T47D (cell line): ENCODE measurements at places on chromosomes 3 and 15.
A peak's percentile ranks its signal among the peaks of the same experiment; 100 is the strongest.

- no peak for DNase-seq
These were observed 8.3 kb downstream of the AKAP13 start for GRCh38 chr15:85388566-85389305.

DNA sequence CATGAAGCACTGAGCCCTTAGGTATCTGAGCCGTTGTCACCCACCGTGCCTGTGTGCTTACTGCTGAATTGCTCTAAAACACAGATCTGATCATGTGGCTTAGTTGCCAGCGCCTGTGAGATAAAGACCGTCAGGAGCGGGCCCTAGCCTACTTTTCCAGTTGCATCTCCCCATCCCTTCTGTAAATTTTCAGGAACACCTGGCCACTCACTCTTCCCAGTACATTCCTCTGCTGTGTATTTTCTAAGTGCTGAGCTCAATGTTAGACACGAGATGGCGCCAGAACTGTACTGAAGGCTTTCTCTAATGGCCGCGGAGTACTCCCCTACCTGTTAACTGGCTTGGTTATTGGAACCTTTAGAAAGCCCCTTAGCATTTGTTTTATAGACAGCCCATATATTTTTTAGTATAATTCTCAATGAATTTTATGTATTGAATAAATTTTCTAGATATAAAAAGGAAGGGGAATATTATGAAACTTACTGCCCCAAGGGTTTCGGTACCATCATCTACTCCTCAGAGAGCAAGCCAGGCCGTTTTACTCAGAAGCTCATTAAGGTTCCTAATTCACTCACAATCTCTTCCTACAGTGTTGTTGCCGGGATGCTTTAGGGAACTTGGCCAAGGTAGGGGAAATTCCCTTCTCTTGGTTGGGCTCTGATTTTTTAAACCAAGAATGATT is 16.7 kb upstream of the WNT7A start:
- peak; percentile 91 for DNase-seq

DNA sequence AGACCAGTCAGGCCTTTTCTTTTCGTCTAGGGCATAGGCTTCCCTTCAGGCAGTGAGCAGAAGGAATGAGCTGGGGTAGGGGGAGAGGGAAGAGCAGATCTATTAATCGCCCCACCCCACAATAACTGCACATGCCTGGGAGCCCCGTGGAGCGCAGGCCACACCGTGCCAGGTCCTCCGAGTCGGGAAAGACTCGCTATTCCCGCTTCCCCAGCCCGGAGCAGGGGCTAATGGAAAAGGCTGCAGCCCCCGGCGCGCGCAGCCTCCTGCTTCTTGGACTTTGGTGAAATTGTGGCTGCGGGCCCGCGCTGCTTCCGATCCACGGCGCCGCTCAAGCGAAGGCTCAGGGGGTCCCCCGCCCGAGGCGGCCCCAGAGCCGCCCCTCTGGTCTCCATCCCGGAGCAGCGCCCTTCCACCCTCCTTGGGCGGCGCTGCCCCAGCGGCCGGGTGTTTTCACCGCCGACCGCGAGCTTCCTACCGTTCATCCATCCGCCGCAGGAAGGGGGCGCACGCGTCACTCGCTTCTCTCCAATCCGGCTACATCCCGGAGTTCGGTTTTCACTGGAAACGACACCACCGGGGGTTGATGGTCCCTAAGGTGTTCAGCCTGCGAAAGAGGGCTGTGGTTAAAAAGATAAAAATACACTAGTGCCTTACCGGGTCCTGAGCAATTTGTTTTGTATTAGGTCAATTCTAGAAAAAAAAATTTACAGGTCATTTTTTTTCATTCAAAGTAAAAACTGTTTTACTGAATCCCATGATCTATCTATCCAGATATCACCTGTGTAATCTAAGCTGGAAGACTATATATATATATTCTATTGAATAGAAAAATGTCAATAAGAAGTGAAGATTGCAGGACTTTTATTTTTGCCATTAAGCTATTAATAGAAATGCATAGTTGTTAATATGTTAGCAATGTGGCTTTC is 4.4 kb upstream of the SYNM start:
- DNase-seq = peak; percentile 90

GRCh38 chr3:163482695-163483094 is 1595.6 kb downstream of the SI start:
- no peak for DNase-seq

- DNase-seq = peak; percentile 50
These were observed 59.8 kb upstream of the KLHL25 start for GRCh38 chr15:85854345-85855097.

DNA sequence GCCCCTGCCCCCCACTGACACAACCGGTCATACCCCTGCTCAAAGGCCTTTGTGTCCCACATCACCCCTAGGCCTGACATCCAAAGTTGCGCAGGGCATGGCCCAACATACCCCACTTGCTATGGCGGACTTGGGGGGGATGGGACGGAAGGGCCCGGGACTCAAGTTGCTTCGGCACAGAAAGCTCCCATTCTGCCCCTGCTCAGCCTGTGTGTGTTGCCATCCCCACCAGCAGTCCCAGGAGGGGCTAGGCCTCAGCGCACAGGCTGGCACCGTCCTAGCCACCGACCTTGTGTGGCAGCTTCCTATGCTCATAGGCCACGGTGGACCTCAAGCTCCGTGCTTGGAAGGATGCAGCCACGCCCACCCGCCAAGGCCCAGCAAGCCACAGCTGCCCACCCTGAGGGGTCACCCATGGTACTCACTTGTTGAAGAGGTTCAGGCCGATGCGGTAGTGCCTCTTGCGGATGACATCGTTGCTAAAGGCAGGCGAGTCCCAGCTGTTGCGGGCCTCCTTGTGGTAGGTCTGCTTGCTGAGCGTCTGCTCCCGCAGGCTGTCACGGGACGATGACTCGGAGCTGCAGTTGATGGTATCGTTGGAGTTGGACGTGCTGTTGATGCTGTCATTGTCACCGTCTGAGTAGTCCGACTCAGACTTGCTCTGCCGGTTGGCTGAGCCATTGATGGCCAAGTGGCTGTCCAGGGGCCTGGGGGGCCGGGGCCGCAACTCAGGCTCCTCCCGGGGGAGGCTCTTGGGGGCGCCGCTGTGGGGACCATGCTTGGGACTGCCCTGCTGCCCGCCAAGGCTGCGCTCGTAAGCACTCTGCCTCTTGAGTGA is 93.9 kb upstream of the RPL32 start:
- DNase-seq = no peak

DNA sequence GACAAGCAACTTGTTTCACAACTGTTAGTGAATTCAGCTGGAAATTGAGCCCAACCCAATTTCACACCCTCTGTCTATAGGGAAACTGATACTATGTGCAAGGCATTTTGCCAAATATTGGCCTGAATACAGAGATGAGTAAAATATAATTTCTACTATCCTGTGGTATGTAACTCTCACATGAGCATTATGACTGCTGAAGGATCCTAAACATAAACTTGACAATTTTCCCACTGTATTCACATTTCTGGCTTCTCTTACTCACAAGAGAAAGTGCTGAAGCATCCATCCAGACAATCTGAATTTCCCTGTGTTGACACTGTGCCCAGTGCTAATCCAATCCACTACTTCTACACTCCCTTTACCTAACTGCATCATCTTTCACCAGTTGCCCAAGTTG is 28.4 kb downstream of the SERPINI2 start:
- DNase-seq = no peak

GRCh38 chr3:122678506-122678905 is 2.1 kb upstream of the PARP14 start:
- no peak for DNase-seq

DNA sequence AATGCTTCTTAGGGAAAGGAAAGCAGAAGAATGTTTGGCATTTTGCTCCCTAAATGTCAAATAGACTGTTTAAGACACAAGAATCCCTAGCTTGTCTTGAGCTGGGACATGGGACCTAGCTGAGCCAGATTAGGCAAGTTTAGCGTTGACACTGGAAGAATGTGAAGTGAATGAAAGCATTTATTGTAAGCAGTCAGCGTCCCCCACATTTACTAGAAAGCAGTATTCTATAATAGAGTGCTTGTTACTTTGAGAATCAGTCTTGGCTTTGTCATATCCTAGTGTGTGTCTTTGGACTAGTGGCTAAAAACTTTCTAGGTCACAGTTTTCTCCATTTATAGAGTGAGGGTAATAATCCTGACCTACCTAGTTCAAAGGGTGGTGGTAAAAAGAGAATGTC is 161.6 kb downstream of the ADAMTSL3 start:
- DNase-seq = no peak

DNA sequence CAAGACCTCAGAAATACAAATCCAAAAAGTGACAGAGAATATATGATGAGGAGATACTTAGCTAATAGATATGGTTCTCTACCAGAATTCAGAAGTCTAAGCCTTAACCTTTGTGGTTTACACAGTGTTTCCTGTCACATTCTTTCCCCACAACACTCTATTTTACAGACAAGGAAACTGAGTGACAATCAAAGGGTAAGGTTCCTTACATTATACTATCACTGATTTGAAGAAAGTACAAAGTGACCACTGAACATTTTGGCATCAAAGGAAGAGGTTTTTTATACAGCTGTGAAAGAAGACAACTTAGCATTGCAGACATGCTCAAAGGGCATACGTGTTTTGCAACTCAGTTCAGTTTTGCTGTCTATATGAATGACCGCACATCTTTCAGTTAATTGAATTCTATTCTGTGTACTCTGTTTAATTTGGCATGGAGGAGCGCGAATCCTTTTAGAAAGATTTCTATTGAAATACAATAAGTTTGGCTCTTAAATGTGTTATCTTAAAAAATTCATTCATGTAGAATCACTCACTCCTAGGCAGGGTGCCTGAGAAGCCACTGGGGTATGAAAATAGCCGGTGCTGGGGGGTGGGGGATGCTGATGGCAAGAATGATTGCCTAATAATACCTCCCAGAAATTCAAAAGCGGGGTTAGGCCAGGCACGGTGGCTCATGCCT is 66.5 kb upstream of the SKOR1 start:
- DNase-seq = no peak

GRCh38 chr3:10627884-10628572 is 122.6 kb upstream of the ATP2B2 start:
- no peak for DNase-seq

DNA sequence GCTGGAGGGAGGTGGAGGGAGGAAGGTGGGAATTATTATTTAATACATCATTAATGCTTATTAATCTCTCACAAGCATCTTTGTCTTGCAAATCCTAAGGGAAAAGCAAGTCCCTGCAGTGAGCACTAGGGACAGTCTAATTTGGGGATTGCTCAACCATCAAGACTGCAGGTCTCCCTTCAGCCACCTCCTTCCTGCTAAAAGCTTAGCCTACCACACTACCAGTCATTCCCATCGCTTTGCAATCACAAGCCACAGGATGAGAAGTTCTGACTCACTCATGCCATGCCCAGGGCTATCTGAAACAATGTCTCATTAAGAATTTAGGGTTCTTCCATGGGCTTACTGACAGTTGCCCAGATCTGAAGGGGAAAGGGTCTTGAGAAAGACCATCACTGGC is 51.0 kb upstream of the EIF1B start:
- peak; percentile 25 for DNase-seq

- no peak for DNase-seq
These were observed 150.5 kb downstream of the WDR76 start for GRCh38 chr15:43977072-43977884.

DNA sequence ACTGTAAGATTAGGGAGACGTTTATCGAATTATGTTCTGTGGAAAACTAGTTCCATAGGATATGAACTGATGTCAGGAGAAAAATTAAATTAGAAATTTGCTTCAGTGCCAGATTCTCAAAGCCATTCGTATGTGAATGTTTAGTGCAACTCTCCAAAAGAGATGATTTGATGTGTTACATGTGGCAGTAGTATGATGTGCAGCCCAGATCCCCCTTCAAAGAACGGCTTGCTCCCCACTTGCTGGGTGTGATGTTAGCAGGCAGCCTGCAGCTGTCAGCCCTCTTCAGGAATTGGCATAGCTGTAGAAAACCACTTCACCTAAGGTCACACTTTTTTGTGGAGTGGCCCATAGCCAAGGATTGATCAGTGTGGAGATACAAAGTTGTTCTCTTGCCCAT is 127.0 kb upstream of the CCDC54 start:
- DNase-seq = no peak

GRCh38 chr3:189282189-189282588 is 110.4 kb downstream of the TPRG1 start:
- DNase-seq = no peak

DNA sequence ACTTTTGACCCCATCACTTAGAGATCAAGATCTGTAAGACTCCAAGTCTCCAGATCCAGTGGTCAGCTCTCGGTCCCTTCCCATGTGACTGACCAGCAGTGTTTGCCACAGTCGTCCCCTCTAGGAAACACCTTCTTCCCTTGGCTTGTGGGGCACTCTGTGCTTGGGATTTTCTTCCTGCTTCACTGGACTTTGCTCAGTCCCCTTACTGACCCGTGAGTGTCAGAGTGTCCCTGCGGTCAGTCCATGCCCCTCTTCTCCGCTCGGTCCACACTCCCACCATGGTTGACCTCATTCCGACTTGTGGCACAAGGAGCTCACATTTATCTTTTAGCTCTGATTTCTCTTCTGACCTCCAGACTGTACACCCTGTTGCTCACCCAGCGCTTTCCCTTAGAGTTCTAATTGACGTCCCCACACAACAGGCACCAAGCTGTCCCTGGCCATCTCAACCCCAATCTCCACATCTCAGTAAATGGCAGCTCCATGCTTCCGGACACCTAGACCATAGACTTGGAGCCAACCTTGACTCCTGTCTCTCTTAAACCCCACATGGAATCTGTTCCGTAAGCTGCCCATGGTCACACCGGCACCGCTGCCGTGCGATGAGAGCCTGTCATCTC is 67.9 kb downstream of the APBA2 start:
- DNase-seq = no peak

DNA sequence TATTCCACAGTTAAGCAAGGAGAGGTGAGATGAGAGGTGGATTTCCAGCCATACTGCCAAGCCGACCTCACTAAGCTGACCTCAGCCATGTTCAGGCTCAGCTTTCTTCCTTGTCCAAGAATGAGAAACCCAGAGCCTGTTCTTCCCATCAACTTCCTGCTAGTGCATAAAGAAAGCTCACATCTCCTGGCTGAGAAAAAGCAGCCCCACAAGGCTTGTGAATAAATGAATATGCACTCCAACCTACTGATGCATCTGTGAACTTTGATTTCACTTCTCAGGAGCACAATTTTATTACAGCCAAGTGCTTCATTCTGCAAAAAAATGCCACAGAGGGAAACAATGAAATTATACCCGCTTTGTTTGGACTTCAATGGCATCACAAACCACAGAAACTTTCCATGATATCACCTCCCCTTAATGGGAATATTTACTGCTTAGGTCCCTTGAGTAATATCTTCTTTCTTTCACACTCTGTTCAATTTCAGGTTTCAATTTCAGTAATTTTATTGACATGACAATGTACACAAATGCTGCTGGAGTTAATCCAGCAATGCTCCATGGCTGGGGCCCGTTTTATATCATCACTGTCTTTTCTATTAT is 437.0 kb upstream of the PPP2R3A start:
- no peak for DNase-seq

DNA sequence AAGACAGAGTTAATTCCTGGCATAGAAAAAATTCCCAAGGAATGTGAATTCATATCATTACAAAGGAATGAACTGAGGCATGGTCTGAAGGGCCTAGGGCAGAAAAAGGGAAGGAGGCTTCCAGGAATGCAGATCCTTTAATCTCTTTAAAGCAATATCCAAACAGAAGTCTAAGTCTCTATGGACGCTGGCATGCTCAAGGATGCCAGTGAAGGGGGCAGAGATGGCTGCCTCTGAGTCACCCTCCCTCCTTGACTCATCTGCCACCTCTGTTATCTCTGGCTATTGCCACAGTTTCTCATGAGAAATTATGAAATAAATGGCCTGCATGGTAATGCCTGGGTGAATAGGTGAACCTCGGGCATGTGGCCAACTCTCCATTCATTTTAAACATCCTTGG is 96.3 kb upstream of the BCL6 start:
- peak; percentile 26 for DNase-seq

- DNase-seq = peak; percentile 57
These were observed 3.5 kb upstream of the CCDC80 start for GRCh38 chr3:112644453-112644852.

- no peak for DNase-seq
These were observed 26.3 kb downstream of the PXYLP1 start for GRCh38 chr3:141257961-141258360.
